ENCODE measurements at places on chromosomes 11 and 22.

- DNase-seq = peak; percentile 39
Measured at GRCh38 chr22:17366830-17367229, 2.4 kb upstream of the CECR2 start.

GRCh38 chr11:127103586-127104388 lies 103.2 kb upstream of the KIRREL3 start:
- no peak for DNase-seq

- DNase-seq = no peak
Measured at GRCh38 chr11:12003815-12004214, 4.6 kb downstream of the DKK3 start.

- DNase-seq = no peak
Measured at GRCh38 chr11:129770993-129771392, 44.7 kb upstream of the TMEM45B start.

DNA sequence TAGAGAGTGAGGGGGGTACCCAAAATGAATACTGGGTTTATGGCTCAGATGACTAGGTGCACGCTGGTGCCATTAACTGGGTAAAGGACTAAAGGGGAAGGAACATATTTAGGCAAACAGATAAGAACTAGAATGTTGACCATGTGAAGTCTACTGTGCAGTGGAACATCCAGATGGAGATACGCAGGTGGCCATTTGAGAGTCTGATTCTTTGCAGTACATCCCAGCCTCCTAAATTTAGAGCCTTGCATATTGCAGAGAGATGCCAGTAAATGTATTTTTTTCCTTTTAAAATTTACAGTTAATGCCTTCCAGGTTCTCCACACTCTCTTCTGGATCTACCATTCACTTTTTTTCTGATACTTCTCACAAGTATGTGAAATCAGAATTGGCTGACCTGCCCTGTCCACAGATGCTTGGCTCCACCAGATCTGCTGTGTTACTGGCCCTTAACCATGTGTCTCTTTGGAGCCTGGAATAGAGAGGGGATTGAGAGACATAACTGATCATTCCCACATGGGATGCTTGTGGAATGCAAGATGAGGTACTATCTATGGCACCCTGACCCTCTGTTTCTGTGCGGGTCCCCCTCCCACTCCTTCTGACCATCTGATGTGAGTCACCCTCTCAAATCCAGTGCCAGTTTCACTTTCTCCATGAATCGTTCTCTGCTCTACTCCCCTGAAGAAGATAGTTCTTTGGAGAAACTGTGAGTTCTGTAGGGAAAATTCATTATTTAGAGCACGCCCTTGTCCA lies 77.0 kb upstream of the NCAM1 start:
- no peak for DNase-seq

GRCh38 chr22:32800158-32800882 lies 1.2 kb upstream of the TIMP3 start:
- no peak for DNase-seq

- DNase-seq = no peak
Measured at GRCh38 chr11:88402784-88403183, 65.2 kb upstream of the CTSC start.

- DNase-seq = no peak
Measured at GRCh38 chr11:27179334-27179733, 138.7 kb downstream of the BBOX1 start.

GRCh38 chr11:27002838-27003237 lies 8.9 kb downstream of the FIBIN start:
- DNase-seq = no peak

GRCh38 chr22:43819421-43819921 lies 7.4 kb upstream of the EFCAB6 start:
- DNase-seq = no peak

DNA sequence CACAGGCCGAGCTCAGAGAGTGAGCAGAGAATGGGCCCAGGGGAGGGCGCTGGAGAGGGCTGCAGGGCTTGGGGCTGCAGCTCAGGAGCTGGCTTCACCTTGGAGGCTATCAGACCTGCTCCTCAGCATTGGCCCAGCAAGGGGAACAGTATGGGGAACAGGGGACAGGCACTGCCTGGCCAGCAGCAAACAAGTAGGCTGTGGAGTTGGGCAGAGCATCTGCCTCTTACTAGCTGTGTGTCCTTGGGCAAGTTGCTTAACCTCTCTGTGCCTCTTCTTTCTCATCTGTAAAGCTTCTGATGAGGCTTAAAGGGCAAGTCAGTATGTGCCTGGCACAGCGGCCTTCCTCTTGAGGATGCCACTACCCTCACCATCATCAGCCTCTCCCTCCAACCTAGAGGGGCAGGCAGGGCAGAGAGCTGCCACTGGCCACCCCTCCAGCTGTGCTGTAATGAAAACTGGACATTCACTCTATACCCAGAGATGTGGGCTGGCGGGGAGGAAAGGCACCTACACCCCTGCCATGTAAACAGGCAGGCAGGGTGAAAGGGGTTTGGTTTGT lies 7.5 kb upstream of the CDKN1C start:
- peak; percentile 68 for DNase-seq

GRCh38 chr11:83970061-83970671 lies 684.0 kb upstream of the CCDC90B start:
- DNase-seq = no peak

GRCh38 chr11:65170058-65170534 lies at the start of gene SPDYC:
Gene SPDYC, plus strand, starts transcription at chr11:65170233. Its CDS starts 1,125 bp downstream, at chr11:65171358.
- no peak for DNase-seq

DNA sequence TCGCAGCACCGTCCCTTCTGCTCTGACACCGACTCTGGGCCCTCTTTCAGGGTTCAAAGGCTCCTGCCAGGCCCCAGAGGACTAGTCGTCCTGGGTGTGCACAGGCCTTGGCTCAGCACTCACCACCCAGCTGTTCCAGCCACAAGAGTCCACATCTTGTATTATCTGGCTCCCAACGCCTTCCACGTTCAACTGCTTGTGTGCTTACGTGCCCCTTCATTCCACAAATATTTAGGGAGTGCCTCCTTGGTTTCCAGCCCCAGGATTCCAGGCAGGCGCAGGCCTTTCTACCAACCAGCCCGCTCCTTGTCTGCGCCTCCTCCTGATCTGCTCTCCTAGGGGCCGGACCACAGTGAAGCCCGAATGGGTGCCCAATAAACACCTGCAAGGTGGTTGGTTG lies 70.9 kb downstream of the SCUBE1 start:
- no peak for DNase-seq

DNA sequence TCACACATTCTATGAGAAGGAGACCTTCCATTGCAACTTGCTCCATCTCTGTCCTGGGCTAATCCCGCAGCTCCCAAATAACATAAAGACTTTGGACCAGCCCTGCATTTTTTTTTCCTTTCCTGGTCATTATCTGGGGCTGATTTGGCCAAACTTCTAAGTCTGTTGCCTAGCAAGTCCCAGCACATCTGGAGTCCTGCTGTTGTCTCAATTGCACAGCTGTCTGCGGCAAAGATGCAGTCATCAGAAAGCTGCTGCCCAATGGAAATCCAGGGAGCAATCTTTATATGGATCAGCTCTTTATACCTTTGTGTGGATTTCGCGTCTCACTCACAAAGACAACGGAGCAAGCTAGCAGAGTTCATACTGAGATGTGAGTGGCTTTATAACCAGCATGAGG lies 105.9 kb downstream of the NXPE2 start:
- DNase-seq = no peak

- no peak for DNase-seq
Measured at GRCh38 chr22:27507111-27507611, 294.4 kb downstream of the MN1 start.

DNA sequence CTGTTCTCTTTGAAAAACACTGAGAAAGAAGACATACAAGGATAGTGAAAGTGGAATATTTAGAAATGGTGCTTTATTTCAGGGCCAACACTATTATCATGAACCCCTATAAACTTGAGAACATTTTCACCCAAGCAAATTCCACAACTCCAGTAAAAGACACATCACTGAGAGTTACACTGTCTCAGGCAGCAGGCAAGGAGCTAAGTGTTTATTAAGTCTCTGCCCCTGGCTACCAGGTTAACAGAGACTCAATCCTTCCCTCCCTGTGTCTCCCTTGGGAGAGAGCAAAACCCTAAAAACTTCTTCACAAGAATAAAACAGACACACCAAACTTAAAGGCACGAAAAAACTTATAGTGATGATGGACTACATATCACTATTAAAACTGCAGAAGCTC lies 18.5 kb downstream of the MPPED2 start:
- no peak for DNase-seq

DNA sequence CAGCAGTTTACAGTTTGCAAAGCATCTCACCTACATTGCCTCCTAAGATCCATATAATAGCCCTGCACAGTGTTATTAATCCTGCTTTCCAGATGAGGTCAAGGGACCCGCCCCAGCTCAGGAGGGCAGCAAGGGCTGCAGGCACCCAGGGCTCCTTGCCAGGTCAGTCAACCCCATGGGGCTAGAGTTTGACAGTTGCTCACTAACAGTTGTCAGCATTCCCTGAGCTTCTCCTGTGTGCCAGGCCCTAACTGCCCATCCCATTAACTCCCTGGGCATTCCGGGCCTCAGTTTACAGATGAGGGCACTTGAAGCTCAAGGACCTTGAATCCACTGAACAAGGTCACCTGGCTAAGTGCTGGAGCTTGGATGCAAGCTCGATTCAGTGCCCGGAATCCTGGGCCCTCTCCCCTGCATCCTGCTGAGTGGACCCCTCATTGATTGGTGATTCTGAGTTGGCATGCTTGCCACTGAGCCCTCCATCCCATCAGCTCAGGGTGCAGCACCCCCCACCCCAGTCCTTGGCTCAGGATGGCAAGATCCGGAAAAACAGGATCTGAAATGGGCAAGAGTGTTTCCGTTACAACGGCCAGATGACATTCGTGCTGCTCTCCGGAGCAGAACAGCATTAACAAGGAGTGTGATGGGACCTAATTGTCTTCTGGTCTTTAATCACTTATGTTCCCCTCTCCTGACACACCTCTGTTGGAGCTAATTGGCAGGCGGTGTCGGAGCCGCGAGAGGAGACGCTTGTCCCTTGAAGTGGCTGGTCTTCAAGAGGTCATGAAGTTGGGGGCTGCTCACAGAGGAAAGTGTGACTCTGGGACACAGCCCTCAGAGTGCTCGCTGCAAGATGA lies 87.4 kb upstream of the SHISAL1 start:
- no peak for DNase-seq

DNA sequence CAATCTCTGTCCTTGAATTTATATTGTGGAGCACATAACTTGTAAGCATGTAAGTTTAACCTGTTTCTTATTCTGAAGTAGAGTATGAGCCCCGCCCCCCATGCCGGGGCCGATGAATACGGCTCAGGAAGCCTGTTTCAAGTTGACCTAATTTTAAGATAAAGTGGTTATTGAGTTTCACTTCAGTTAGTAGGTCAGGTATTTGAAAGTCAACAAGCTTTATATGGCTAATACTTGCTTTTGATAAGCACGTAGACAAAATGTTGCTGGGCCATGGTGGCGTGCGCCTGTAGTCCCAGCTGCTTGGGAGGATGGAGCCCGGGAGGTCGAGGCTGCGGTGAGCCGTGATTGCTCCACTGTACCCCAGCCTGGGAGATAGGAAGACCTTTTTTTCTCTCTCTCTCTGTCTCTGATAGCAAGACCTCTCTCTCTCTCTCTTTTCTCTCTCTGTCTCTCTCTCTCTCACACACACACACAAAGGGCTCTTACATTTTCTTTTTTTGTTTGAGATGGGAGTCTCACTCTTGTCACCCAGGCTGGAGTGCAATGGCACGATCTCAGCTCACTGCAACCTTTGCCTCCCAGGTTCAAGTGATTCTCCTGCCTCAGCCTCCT lies 14.4 kb downstream of the YWHAH start:
- DNase-seq = no peak

- no peak for DNase-seq
Measured at GRCh38 chr11:74318241-74318932, 6.9 kb upstream of the P4HA3 start.

DNA sequence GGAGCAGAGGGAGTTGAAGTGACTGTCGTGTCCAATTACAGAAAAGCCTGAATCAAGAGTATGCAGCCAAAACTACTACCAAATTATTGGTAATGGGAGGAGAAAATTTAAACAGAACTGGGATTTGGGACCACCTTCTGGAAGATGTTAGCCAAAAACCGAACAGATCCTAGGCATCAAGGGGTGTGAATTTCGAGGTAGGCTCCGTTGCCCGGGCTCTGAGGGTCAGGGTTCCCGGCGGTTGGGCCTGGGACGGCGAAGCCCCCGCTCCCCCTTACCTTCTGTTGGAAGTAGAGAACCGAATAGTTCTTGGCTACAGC lies 313 bp downstream of the PRCP start:
- no peak for DNase-seq

DNA sequence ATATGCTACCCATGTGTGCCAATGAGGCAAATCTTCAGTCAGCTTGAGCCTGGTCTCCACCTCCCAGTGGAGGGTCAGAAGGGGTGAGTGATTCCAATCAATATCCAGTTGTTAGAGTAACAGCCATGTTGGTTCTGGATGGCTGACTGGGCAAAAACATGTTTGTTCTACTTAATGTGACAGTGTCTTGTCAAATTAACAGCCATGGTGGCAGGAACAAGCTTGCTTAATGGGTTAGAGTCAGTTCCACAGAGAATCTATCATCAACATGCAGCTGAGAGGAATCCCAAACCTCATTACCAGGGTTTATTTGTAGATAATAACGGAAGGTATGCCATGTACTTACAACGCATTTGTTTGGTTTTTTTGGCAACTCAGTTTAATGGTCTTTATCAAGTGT lies 133.2 kb downstream of the SLC17A6 start:
- DNase-seq = no peak

DNA sequence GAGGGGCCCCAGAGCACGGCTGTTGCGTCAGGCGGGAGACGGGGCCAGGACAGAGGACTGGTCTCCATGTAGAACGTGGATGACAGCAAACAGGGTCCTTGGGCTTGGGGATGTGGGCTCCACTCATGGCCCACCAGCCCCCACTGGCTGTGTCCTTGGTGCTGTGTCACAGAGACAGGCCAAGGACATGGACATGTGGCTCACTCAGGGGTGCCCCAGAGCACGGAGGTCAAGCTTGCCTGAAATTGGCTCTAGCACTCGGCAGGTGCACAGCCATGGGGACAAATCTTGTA lies 14.4 kb downstream of the FADS2 start:
- DNase-seq = no peak

GRCh38 chr22:17369439-17370025 lies at the start of gene CECR2:
Gene CECR2, plus strand, starts transcription at chr22:17369460. Its CDS starts 324 bp downstream, at chr22:17369784.
- no peak for DNase-seq

- peak; percentile 21 for DNase-seq
Measured at GRCh38 chr11:2268729-2269600, 1.4 kb downstream of the ASCL2 start.

- no peak for DNase-seq
Measured at GRCh38 chr11:3942160-3942955, 86.9 kb downstream of the STIM1 start.

GRCh38 chr11:123672568-123672967 lies 18.1 kb upstream of the SCN3B start:
- DNase-seq = no peak

DNA sequence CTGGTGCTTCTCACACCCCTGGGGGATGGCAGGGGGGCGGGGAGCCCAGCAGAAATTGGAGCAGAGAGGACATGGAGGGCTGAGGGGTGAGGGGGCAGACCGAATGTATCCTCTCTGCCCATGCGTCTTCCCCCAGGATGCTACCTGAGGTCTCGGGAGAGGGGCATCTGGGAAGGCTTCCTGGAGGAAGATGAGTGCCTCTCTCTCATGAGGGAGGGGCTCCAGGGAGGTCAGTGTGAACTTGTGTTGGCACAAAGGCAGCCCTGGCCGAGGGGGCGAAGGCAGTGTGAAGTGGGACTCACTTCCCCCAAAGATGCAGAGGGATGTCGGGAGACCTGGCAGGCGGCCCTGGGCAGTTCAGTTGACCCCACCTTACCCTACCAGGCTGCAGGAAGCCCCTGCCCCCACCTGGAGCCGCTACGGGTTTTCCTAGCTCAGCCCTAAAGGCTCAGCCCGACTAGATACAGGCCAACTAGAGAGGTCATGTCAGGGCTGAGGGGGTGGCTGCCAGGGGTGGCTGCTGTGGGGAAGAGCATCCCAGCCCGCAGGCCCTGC lies 10.4 kb downstream of the ASCL2 start:
- DNase-seq = no peak

Data from CD8-positive, alpha-beta T cell (primary cell).